ENCODE measurements at places on chromosomes 1 and 21.

DNA sequence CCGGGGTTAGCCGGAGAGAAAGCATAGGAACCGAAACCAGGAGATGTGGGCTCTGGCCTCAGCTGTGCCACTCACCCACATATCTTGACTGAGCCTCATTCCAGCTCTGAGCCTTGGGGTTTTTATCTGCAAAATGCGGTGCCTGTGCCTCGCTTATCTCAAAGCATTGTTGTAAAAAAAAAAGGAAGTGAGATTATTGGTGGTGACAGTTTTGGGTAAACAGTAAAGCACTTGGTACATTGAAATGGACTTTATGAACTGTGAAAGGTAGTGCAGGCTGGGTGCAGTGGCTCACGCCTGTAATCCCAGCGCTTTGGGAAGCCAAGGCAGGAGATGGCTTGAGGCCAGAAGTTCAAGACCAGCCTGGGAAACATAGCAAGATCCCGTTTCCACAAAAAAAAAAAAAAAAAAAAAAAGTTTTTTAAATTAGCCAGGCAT lies 3.8 kb downstream of the PTAFR start:
- no peak for DNase-seq

DNA sequence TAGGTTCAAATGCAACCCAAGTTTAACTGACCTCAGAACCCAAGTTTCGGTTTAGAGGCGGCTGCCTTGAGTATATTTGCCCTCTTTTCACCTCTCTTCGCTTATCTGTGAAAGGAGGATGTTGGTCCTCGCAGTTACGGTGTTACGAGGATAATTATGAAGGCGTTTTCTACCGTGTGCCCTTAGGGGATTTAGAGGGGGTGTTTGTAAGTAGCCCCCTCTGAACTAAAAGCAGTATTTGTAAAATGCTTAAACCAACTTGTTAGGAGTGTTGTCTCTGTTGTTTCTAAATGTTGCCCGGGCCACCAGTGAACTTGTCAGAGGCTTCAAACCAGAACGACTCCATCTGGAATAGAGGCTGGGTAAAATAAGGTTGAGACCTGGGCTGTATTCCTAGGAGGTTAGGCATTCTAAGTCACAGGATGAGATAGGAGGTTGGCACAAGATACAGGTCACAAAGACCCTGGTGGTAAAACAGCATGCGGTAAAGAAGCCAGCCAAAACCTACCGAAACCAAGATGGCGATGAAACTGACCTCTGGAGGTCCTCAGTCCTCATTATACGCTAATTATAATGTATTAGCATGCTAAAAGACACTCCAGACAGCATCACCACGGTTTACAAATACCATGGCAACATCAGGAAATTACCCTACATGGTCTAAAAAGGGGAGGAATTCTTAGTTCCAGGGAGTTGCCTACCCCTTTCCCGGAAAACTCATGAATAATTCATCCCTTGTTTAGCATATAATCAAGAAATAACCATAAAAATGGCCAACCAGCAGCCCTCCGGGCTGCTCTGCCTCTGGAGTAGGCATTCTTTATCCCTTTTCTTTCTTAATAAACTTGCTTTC lies 1.0 kb upstream of the PSRC1 start:
- no peak for DNase-seq

- peak; percentile 79 for DNase-seq
Measured at GRCh38 chr21:23026878-23027277, 2028.7 kb downstream of the NCAM2 start.

DNA sequence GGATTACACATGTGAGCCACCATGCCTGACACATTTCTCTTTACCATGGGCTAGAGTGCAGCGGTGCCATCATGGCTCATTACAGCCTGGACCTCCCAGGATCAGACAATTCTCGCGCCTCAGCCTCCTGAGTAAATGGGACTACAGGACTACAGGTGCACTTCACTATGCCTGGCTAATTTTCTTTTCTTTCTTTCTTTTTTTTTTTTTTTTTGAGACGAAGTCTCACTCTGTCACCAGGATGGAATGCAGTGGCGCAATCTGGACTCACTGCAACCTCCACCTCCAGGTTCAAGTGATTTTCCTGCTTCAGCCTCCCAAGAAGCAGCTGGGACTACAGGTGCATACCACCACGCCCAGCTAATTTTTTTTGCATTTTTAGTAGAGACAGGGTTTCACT lies 14.8 kb upstream of the KIF1B start:
- no peak for DNase-seq

GRCh38 chr1:89276690-89277089 lies 4.0 kb upstream of the GBP5 start:
- DNase-seq = no peak

GRCh38 chr21:30233228-30234020 lies 17.5 kb upstream of the CLDN8 start:
- no peak for DNase-seq

DNA sequence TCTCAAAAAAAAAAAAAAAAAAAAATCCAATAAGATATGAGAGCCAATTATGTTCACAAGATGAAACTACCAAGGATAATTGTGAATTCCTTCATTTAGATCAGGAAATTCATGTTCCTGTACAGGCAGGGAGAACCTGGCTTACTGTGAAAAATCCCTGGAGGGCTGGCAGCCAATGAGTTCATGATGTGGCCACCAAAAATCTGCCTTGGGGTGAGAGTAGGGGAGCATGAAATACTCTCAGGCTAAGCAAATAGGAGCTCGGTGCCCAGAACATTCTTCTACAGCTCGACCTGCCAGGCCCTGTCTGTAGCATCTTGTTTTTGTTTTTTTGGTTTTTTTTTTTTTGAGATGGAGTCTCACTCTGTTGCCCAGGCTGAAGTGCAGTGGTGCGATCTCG lies 50.1 kb downstream of the PIK3CD start:
- DNase-seq = no peak

- no peak for DNase-seq
Measured at GRCh38 chr1:61091455-61091854, 9.1 kb downstream of the NFIA start.

DNA sequence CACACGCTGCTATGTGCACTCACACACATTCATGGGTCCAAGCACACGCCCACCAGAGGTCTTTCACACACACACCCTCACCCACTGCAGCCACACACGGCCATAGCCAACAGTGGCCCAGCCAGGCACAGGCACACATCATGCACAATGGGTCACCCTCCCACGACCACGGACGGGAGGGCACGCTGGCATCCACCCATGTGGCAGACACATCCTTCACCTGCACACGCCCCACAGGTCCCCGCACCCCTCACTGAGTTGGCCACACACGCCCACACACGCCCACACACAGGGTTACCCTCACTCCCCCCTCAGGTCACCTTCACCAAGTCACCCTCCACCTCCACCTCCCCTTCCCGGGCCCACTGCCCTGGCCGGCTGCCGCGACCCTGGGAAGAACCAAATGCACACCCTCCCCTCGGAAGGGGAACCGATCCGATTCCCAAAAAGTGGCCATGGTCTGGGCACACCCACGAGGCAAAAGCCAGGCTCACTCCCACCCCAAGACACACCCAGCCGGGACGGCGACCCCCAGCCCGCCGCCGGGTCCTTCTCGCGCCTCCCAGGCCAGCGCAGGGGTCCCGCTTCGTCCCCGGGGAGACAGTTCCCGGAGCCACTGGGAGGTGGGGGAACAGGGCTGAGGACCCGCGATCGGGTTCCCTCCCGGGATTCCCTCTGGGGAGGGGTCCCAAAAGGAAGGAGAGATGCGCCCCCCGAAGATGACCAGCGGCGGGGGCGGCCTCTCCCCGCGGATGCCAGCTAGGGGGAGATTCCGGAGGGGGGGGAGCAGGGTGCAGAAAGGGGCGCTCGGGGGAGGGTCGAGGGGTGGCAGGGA lies 860 bp downstream of the SDC3 start:
- DNase-seq = no peak

DNA sequence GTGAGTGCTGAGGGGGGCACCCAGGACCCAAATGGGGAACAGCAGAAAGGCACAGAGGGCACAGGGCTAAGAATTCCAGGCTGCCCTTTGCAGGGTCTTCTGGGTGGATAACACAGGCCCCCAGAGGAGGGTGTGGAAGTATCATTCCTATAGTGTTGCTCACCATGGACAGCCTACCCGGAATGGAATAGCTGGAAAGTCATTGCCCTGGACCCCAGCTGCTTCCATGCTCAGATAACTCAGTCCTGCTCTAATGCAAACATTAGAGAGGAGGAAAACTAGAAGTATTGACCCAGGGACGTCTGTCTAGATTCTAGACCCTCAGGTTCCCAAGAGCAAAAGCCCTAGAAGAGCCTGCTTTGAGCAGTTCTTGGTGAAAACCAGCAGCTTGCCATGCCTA lies 24.7 kb downstream of the SLC6A17 start:
- no peak for DNase-seq

- no peak for DNase-seq
Measured at GRCh38 chr1:70485624-70486023, 74.6 kb downstream of the CTH start.

DNA sequence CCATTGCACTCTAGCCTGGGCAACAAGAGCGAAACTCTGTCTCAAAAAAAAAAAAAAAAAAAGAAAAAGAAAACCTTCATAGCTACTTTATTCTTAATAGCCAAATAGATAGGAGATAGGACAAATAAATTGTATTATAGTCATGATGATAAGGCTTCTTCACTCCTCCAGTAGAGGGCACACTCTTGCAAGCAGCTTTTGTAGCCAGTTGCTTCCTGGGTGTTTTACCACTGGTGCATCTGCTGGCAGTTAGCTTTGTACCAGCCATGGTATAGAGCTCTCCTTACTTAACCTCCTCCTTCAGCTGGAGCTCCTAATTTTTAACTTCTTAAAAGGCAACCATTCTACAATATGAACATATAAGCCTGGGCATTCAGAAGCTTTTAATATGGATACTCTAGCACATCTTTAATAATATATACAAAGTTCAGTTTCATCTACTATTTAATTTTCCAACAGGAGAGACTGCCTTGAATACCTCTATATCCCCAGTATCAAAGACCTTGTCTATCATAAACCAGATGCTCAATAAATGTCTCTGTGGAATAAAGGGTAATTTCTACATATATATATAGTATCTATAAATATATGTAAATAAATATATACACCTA lies 35.8 kb downstream of the EVI5 start:
- no peak for DNase-seq

- DNase-seq = no peak
Measured at GRCh38 chr21:38734646-38735365, 70.9 kb upstream of the ETS2 start.
